Fibroblast of the aortic adventitia (primary cell): ENCODE measurements at places on chromosomes 3 and 15.

- peak; percentile 86 for DNase-seq
These were observed 148.2 kb downstream of the ADAMTS9 start for GRCh38 chr3:64539451-64540196.

DNA sequence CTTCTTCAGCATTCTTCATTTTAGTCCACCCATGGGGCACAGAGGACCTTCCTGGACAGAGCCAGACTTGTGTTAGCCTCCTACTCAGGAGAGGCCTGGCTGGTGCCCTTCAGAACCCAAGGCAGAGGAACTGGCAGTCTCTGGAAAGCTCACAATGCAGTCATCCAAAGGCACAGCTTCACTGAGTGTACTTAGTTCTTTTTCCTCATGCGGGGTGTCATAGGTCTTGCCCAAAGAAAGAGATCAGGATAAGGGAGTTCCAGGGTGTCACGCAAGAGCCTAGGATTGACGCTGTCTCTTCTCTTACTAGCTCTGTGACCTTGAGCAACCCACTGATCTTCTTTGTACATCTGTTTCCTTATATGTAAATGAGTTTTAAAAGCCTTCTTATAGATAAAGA lies 58.7 kb downstream of the CD200 start:
- DNase-seq, result no peak

DNA sequence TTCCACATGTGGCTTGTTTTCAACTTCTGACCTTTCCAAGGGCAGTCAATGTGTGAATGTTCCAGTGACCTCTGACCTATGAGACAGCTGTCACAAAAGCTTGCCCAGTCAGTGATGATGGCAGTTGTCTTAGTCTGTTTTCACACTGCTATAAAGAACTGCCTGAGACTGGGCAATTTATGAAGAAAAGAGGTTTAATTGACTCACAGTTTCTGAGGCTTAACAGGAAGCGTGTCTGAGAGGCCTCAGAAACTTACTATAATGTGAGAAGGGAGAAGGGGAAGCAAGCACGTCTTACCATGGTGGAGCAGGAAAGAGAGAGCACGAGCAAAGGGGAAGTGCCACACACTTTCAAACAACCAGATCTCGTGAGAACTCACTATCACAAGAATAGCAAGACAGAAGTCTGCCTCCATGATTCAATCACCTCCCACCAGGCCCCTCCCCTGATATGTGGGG lies 95.6 kb downstream of the ECT2 start:
- no peak for DNase-seq

- peak; percentile 65 for DNase-seq
These were observed 215.2 kb upstream of the ADAMTS9 start for GRCh38 chr3:64903006-64903405.

GRCh38 chr3:16290827-16291196 lies 25.8 kb downstream of the OXNAD1 start:
- no peak for DNase-seq

GRCh38 chr3:186644683-186645082 lies 4.5 kb downstream of the FETUB start:
- DNase-seq, result no peak

- DNase-seq, result peak; percentile 75
These were observed 1.4 kb downstream of the PDZRN3 start for GRCh38 chr3:73623346-73623745.

- DNase-seq, result no peak
These were observed 25.3 kb downstream of the CAPN3 start for GRCh38 chr15:42384597-42384996.

GRCh38 chr15:39465843-39466749 lies 114.8 kb upstream of the THBS1 start:
- peak; percentile 60 for DNase-seq

GRCh38 chr15:66819084-66819483 lies 117.0 kb downstream of the SMAD6 start:
- DNase-seq, result no peak

- DNase-seq, result no peak
These were observed 400.0 kb downstream of the ZIC1 start for GRCh38 chr3:147809206-147809605.

- no peak for DNase-seq
These were observed 2.9 kb downstream of the SMARCC1 start for GRCh38 chr3:47778746-47779145.

GRCh38 chr15:98875309-98875708 lies 132.3 kb downstream of the PGPEP1L start:
- DNase-seq, result peak; percentile 56

GRCh38 chr15:70267879-70268278 lies 170.2 kb upstream of the TLE3 start:
- DNase-seq, result no peak

DNA sequence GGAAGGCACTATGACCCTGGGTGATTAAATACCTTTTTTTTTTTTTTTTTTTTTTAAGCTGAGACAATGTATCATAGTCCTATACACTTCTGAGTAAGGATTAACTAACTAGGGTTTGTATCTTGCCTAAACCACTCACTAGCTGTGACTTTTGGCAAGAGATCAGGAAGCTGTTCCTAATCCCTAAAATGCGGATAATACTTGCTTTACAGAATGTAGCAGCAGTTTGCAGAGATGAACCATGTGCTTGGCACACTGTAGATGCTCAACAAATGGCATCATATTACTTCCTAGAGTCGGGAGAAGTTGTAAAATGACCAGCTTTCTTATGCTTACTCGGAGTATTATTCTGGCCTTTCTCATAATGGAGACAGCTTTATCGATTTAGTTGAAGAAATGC lies 25.6 kb upstream of the PYGO1 start:
- DNase-seq, result no peak

DNA sequence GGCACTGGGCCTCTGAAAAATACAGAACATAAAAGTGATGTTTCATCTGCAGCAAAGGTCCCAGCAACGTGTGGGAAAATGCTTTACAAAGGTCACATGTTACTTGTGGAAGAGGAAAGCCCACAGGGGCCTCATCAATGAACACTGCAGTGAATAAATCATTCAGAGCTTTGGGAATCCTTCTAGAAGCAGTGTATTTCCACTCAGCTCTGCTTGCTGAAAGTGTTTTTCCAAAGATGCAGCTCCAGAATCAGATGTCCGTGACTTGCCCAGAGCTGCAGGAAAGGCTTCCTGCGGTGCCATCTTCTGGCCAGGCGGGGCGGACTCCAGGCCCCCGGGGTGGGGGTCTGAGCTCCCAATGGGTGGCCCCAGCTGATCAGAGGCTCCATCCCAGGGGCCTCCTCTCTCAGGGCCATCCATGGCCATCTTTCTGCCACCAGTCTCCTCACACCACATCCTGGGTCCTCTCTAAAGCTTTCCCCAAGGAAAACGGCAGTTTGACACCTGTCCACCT lies 81.5 kb downstream of the C3orf70 start:
- no peak for DNase-seq

DNA sequence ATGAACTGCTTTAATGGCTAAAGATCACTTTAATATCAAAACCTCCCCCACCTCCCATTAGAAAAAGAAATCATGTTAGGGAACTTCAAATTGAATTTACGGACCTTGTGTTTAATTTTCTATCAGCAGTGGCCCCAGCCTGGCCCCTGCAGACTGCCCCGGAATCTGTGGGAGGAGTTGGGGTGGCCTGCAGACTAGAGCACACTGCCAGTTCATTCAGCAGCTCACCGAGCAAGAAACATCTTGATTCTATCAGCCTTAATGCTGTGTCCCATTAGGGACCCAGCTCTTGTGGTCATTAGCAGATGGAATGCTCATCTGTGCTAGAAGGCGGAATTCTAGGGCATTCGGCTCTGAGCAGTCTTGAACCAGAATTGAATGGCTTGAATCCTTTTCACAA lies 54.2 kb downstream of the FLNB start:
- peak; percentile 40 for DNase-seq

DNA sequence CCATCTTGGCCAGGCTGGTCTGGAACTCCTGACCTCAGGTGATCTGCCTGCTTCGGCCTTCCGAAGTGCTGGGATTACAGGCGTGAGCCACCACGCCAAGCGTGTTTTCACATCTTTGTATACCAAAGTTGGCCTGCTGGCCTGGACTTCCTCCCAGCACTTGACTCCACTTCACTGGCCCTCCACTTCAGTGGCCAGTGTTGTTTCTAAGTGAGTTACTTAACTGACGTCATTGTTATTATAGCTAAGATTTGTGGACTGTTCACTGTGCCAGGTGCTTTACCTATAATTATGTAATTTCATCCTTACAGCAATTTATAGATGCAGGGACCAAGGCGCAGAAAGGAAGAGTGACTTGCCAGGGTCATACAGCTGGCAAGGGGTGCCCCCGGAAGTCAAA lies 52.0 kb downstream of the HRH1 start:
- no peak for DNase-seq

DNA sequence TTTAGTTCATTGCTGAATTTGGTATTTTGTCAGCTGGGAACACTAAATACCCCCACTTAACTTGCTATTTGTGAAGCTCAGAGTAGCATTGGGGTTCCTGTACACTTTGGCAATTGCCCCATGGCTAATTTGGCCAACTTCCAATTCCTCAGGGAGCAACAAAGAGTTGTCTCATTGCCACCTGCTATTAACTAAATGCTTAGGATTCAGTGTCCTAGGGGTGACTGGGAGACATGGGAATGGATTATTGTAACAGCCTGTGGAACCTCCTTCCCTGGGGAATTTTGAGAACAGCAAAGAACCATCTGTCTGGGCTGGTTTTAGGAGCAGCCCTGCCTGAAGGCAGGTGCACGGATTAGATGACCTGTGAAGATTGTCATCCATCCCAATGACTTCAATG lies 437.4 kb upstream of the TPRG1 start:
- no peak for DNase-seq

DNA sequence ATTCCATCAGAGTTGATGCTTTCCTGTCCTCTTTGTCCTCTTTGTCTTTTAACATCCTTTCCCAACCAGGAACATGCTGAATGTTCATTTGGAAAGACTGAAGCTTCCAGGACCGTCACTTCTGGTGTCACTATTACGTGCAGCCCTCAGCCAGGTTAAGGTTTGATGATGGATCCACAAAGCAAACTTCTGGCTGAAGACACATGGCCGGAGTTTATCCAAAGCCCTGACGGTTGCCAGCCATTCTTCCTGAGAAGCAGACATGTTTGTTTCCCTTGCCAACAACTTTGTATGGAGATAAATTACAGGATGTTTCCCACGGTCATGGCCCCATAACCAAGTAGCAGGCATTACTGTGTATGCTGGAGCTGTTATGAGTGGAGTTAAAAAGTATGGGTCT lies 236.9 kb downstream of the THSD4 start:
- no peak for DNase-seq

DNA sequence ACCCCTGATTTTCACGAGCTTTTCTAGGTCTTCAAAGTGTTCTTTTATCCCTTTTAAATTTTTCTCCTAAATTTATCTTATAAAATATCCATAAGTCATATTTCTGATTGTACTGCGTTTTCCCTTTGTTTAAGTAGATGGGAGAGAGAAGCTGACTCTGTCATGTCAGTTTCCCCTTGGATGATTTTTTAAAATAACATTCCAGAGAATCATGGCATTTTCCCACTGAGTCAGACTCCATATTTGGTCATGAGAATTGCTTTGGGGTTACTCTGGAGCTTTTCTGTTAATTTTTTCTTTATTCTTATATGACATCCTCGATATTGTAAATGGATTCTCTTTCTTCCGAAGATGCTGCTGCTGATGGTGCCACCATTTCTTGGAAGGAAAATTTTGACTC lies 28.6 kb upstream of the UMPS start:
- DNase-seq, result peak; percentile 44

GRCh38 chr15:91635080-91635479 lies 218.4 kb upstream of the SLCO3A1 start:
- DNase-seq, result no peak
